ENCODE measurements at places on chromosomes 7 and 10.

GRCh38 chr10:683448-684071, 5.9 kb downstream of the DIP2C start:
- H3K27ac ChIP-seq: no peak overlapping the region
- peaks cover 2% of the 10 kb centered on the region for H3K27me3 ChIP-seq
- no peaks in the 10 kb centered on the region for H3K4me1 ChIP-seq
- H3K36me3 ChIP-seq: no peaks in the 10 kb centered on the region

GRCh38 chr7:13751766-13752165, 237.7 kb downstream of the ETV1 start:
- H3K27ac ChIP-seq: no peak overlapping the region
- no peaks in the 10 kb centered on the region for H3K36me3 ChIP-seq

DNA sequence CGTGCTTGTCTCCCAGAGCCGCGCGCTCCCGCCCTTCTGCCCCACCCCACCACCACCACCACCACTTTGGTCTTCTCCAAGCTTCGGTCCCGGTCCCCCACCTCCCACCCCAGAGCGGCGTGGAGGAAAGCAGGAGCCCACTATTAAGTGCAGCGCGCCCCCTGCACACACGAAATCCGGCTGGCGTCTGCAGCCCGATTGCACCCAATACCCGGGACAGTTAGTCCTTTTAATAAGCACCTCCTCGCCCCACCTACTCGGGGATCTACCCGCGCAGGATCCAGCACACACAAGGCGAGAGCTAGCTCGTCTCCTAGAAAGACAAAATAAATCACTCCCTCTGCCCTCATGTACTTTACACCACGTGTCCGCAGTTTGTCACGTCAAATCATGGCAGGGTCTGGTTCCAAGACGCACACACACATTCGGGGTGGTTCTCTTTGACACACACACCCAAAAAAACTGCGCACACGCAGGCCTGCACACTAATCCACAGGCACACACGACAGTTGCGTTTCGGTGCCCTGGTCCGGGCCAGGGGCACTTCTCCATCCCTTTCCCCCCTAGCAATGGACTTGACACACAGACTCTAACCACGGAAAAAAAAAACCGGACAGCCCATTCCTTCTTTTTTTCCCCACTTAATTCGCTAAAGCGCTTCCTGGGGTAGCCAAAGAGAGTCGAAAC, 1.6 kb downstream of the SFMBT2 start:
- peak; percentile 54 for DNase-seq
- H3K4me3 ChIP-seq: peak overlapping the region; percentile 80
- peaks cover 7% of the 10 kb centered on the region for H3K36me3 ChIP-seq
- H3K27ac ChIP-seq: peak overlapping the region; percentile 42
- H3K4me1 ChIP-seq: peaks cover 48% of the 10 kb centered on the region

DNA sequence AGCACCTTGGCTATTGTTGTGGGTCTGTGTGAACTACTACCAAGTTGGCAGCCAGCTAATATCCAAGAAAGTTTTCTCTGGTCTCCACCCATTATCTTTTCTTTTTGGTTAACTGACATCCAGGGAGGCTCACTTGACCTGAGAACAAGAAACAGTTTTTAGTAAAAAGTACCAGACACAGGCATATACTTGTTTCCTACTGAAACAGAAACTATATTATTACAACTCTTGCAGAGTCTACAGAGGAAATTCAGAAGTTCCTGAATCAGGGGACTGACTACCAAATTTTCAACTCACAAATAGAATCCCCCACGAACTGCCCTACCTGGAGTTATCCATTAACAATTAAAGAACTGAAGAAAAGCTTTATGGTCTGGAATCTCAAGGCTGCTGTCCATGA, 168.9 kb downstream of the KCND2 start:
- no peaks in the 10 kb centered on the region for H3K4me1 ChIP-seq
- DNase-seq: no peak
- no peaks in the 10 kb centered on the region for H3K36me3 ChIP-seq
- H3K27me3 ChIP-seq: no peaks in the 10 kb centered on the region
- H3K4me3 ChIP-seq: no peak overlapping the region

- H3K27ac ChIP-seq: no peak overlapping the region
- DNase-seq: no peak
- H3K4me3 ChIP-seq: no peak overlapping the region
- H3K4me1 ChIP-seq: no peaks in the 10 kb centered on the region
These were observed 511.1 kb downstream of the ZNF37A start for GRCh38 chr10:38605153-38605661.

DNA sequence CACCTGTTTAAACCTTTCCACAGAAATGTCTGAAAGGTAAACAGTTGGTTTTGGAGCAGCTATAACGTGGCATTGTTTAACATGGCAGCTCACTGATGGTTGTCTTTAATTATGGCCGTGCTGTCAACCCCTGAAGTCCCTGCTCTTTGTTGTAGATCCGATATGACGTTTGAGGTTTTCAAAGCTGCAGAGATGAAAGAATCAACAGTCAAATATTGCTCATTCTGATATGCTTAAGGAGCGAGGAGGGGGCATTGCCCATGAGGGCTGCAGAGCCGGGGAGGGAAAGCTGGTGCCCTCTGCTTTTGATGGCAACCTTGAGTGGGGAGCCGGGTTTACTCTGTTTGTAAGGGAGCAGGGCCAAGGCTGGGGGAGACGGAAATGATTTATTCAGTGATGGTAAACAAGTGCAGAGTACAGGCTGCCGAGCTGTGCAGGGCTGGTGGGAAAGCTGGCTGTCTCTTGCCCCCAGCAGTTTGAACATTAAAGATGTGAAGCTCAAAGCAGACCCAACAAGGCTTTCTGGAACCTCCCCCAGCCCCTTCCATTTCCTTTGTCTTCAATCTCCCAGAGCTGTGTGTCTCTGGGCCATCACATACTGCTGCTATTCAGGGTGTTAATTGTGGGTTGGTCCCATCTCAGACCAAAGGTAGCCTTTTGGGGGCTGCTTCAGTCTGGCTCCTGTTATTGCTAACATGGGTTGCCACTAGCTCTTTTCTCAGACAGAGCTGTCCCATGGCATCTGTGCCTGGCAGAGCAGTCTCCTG, 345.5 kb downstream of the LRMDA start:
- no peaks in the 10 kb centered on the region for H3K36me3 ChIP-seq
- no peak for DNase-seq
- no peaks in the 10 kb centered on the region for H3K27me3 ChIP-seq
- H3K27ac ChIP-seq: no peak overlapping the region

- H3K4me1 ChIP-seq: peaks cover 64% of the 10 kb centered on the region
- peak; percentile 45 for DNase-seq
- H3K27me3 ChIP-seq: no peaks in the 10 kb centered on the region
- H3K36me3 ChIP-seq: no peaks in the 10 kb centered on the region
- H3K4me3 ChIP-seq: peak overlapping the region; percentile 27
- peak overlapping the region; percentile 93 for H3K27ac ChIP-seq
These were observed 5.0 kb downstream of the MXI1 start for GRCh38 chr10:110212119-110213006.

GRCh38 chr10:114753126-114753525, 68.5 kb upstream of the FHIP2A start:
- H3K4me1 ChIP-seq: no peaks in the 10 kb centered on the region
- H3K4me3 ChIP-seq: no peak overlapping the region
- DNase-seq: no peak
- no peaks in the 10 kb centered on the region for H3K27me3 ChIP-seq
- no peaks in the 10 kb centered on the region for H3K36me3 ChIP-seq

GRCh38 chr7:26490640-26491624, 199.3 kb downstream of the SNX10 start:
- H3K4me3 ChIP-seq: no peak overlapping the region
- H3K36me3 ChIP-seq: no peaks in the 10 kb centered on the region
- H3K4me1 ChIP-seq: no peaks in the 10 kb centered on the region
- no peaks in the 10 kb centered on the region for H3K27me3 ChIP-seq

DNA sequence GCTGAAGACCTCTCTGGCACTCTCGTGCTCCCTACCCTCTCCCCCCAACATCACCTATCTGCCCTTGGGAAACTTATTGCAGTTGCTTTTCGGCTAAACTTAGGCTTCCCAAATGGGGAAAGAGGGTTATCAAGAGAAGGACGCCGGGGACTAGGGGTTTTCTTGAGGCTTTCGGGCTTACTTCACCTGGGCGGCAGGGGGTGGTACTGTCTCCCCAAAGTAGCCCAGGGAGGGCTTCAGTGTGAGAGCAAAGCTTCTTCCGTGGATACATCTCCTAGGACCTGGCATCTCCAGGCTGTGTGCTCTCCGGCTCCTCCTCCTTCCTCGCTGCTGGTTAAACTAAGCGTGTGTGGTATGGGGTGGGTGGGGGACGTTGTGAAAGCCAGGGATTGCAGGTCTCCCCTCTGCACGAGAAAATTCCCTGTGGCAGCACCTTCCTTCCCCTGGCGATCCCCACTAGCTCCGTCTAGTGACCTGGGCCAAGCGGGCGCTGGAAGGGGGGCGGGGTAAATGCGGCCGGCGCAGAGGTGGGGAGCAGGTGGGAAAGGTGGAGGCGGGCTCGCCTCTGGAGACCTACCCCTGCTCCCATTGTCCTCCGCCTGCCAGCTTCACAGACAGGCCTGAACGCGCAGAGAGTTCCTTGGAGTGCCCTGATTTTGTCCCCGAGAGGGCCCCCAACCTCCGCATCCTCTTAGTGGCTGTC, 1.1 kb downstream of the PLXDC2 start:
- no peaks in the 10 kb centered on the region for H3K4me1 ChIP-seq
- H3K4me3 ChIP-seq: peak overlapping the region; percentile 12
- no peak for DNase-seq
- no peaks in the 10 kb centered on the region for H3K36me3 ChIP-seq
- H3K27me3 ChIP-seq: peaks cover 3% of the 10 kb centered on the region
- no peak overlapping the region for H3K27ac ChIP-seq

- DNase-seq: no peak
- H3K36me3 ChIP-seq: peaks cover 89% of the 10 kb centered on the region
- no peak overlapping the region for H3K27ac ChIP-seq
- no peak overlapping the region for H3K4me3 ChIP-seq
These were observed 86.2 kb downstream of the APBB1IP start for GRCh38 chr10:26524161-26524896.

DNA sequence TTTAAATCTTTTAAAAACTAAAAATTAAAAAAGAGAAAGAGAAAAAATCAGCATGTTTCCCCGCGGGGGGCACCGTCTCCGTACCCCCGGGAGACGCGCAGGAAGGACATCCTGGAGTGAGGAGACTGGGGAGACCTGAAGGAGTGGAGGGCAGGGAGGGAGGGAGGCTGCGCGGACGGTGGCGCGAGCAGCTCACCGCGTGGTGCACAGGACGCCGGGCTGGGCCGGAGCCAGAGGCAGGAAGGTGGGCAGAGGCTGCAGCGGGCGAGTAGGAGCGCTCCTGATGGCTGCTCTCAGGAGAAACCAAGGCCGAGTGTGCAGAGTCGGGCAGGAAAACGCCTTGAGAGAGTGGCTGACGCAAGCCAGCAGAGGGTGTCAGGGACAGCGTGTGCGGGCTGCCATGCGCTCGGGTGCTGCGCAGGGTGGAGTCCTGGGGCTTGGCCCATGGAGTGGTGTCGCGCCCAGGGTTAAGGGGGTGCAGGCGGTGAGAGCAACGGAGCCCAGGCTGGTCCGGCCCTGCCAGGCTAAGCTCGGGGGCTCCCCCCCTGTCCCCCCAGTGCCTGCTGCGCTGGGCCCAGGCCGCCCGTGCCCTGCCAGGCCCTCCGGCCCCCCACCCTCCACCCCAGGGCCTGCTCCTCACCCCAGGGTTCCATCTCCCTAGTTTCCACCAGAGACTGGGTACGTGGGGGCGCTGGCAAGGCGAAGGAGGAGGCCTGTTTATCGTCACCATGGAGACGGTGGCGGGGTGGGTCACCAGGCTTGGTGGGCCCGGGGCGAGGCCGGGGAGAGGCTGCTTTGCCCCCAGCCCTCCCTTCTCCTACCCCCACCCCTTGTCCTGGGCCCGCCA, 28.9 kb upstream of the FXYD4 start:
- no peak overlapping the region for H3K4me3 ChIP-seq
- H3K4me1 ChIP-seq: no peaks in the 10 kb centered on the region
- no peak overlapping the region for H3K27ac ChIP-seq

DNA sequence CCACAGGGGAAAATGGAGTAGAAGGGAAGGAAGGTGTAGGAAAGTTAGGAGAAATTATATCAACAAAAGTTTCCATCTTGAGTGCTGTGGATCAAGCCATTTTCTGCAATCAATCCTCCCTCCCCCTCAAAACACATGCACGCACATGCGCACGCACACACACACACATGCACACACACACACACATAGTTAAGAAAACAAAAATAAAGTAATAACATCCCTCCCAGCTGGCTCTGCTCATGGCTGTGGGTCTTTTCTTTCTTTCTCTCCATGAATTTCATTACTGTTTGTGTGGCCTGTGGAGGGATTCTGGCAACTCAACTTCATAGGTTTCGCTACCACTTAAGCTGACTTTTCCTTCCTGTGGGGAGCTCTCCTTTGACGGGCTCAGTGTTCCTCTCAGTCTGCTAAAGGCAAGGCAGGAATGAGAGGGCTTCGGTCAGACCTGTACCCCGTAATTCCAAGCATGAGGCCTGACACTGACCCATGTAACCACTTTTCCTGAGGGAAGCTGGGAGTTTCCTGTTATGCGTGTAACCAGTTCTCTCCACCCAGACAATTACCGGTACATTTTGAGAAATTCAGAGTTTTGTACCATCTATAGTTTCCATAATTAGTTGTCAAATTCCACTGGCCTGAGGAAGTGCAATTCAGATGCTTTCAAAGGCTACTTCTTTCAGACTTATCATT, 79.8 kb downstream of the ZNF92 start:
- H3K27me3 ChIP-seq: peaks cover 4% of the 10 kb centered on the region
- no peaks in the 10 kb centered on the region for H3K4me1 ChIP-seq
- H3K27ac ChIP-seq: no peak overlapping the region
- no peaks in the 10 kb centered on the region for H3K36me3 ChIP-seq
- no peak overlapping the region for H3K4me3 ChIP-seq

- no peaks in the 10 kb centered on the region for H3K4me1 ChIP-seq
- peaks cover 9% of the 10 kb centered on the region for H3K27me3 ChIP-seq
- no peak overlapping the region for H3K4me3 ChIP-seq
- no peaks in the 10 kb centered on the region for H3K36me3 ChIP-seq
- H3K27ac ChIP-seq: no peak overlapping the region
- no peak for DNase-seq
These were observed 43.3 kb downstream of the FRMPD2 start for GRCh38 chr10:48231178-48231577.

- H3K27me3 ChIP-seq: peaks cover 4% of the 10 kb centered on the region
- no peaks in the 10 kb centered on the region for H3K4me1 ChIP-seq
These were observed 43.2 kb downstream of the VAX1 start for GRCh38 chr10:117094856-117095255.

DNA sequence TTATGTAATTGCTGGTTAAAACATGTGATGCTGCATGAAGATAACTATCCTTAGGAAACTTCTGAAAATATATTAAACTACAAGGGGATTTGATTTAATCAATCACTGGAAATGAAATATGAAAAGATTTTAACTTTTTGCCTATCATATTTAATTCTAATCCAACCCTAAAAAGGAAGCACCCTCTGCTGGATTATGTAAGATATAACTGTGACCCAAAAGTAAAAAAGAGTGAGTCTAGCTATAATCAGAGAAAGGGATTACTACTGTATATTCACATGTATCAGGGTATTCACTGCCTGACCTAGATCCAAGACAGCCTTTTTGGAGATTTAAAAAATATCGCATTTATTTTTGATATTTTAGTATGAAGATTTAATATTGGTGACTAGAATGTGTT, 295.5 kb downstream of the MDFIC start:
- no peaks in the 10 kb centered on the region for H3K4me1 ChIP-seq
- DNase-seq: no peak
- H3K4me3 ChIP-seq: no peak overlapping the region
- H3K27me3 ChIP-seq: no peaks in the 10 kb centered on the region
- H3K36me3 ChIP-seq: no peaks in the 10 kb centered on the region
